Omental fat pad (tissue), 4 donors: ENCODE measurements at places on chromosomes 6 and 20. TPM values are rescaled to one million over a fixed set of nuclear protein-coding genes. Genes with fewer than 3 reads are reported as not detected.

ARMC2 gene
- total RNA-seq: 9.9 TPM

KIF13A gene
- 43.8 TPM for total RNA-seq

CPXM1 gene
- total RNA-seq: 74.1 TPM

PDYN gene
- total RNA-seq: not detected

DSN1 gene
- total RNA-seq: 4.8 TPM

ARFGEF2 gene
- total RNA-seq: 36.2 TPM

TCF15 gene
- total RNA-seq: 13.2 TPM

MYMX gene
- 2.4 TPM for total RNA-seq
